Left kidney (tissue), 8 donors: ENCODE measurements at places on chromosomes 7 and 10.

- DNase-seq = no peak
Observed at GRCh38 chr10:125720002-125720382, 483 bp downstream of the EDRF1 start.

DNA sequence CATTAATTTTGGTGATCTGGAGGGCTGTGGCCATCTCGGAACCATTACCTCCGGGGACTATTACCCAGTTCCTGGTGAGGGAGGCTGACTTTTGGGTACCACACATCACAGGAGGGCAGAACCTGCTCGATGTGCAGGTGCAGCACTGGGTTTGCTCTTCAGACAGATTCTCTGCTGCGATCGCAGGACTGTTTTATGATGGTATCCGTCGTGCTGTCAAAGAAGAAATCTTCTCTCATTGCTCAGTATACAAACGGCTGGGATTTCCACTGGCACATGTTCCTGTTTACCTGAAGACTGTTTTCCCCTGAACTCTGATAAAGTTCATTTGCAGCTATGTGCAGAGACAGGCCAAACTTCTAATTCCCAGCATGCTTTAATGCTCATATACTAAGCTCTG is 27.2 kb upstream of the SHH start:
- DNase-seq = no peak

GRCh38 chr10:111148025-111148424 is 71.2 kb downstream of the ADRA2A start:
- DNase-seq = no peak

DNA sequence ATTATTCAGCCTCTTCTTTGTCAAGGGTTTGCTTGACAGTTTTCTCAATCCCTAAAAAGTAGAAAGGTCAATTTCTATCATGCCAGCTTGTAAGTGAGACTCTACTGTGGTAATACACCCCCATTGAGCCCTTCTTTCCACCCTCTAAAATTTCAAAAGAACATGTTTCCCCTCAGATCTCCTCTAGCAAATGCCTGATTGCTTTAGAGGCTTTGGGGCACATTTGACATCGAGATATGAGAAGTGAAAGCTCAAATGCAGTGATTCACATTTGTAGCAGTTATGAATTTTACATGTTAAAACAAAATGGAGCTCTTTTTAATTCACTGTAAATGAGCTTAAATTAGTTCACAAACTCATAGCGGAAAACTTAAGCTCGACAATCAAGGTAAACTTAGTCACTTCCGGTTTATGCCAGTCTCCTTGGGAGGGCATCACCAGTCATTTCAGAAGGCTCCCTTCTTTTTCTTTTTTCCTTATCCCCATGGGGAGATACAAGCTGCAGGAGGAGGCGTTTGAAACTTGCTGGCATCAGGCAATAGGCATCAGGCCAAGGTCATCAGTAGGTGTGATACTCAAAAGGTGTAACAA is 55.3 kb upstream of the ADO start:
- no peak for DNase-seq

DNA sequence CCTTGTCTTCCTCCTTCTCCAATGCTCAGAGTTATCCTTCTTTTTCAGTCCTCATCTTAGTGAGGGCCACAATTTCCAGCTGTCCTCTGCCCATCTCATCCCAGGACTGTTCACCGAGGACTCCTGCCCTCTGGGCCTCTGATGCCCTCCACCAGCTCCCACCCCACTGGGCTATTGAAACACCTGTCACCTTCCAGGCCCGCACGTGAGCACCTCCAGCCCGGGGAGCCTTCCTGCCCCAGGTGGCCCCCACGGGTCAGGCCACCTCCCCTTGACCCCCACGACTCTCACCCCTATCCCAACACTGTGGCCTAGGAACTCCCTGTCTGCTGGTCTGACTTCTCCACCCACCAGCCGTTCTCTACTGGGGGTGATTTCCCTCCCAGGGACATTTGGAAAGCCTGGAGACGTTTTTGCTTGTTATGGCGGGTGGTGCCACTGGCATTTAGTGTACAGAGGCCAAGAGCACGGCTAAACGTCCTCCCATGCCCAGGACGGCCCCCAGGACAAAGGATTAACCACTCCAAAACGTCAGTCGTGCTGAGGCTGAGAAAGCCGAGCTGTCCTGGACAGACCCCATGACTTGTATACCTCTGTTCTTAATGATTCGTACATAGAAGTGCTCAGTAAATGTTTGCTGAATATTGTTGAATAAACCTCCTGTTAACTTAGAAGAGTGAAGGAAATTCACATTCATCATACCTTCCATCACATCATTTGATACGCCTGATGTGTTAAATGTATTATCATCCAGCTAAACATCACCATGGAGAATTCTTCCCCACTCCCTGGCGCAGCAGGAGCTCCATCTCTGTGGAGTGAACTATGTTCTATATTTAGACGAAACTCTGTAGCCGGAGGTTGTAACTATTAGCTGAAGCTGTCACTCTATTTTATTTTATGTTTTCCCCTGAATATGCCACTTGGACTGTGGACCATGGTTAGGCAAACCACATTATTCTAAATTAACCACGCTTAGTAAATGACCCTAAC is 270.1 kb upstream of the SHH start:
- no peak for DNase-seq

DNA sequence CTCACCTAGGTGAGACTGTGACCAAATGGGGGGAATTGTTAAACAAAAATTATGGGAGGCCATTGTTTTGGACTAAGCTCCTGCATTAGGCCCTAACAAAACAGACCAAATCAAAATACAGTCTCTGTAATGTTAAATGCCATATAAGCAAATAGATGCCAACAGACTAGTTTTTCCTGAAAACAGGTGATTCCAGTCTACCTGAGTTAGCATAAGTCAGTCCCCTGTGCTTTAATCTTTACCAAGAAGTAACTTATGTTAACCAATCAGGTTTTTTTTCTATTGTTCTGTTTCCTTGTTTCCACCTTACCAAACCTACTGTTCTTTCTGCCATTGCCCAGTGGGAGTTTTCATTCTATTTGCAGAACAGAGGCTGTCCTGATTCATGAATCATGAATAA is 48.0 kb downstream of the PDZD8 start:
- DNase-seq = no peak

DNA sequence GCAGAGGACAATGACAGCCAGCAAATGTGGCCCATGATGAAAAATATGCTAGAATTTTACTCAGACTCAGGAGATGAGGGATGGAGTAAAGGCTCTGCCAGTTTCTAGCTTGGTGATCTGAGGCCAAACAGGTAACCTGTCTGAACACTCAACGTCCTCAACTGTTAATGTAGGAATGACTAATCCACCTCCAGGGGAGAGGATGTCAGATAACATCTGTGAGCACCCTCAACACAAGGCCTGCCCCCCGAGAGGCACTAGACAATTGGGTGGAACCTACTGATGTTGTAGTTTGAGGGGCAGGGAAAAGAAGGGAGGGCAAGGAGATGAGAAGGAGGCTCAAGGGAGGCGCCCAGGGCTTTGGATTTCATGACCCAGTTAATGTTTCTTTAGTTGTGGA is 445.1 kb downstream of the PLXNA4 start:
- DNase-seq = no peak

- no peak for DNase-seq
Observed at GRCh38 chr7:139339025-139339424, 2.1 kb upstream of the FMC1 start.

- peak; percentile 35 for DNase-seq
Observed at GRCh38 chr7:130063036-130063435, 7.3 kb upstream of the KLHDC10 start.

DNA sequence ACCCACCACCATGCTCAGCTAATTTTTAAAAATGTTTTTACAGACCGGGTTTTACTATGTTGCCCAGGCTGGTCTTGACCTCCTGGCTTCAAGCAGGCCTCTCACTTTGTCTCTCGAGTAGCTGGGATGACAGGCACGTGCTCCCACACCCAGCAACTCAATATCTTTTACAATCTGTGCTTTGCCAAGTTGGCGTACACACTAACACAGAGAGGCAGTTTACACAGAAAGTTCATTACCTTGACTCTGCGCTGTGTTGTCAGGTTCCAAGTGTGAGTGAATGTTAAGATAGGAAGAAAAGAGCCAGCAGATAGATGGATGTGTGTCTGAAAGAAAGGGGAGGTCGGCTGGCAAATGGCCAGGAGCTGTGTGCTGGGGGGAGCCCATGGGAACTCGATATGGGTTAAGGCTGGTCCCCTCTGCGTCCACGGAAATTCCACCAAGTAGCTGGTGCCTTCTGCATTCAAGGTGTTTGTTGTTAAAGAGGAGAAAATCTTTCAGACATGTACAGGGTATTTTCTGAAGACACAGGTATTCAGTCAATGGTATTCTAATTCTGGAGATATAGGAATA is 299.8 kb downstream of the CAMK1D start:
- DNase-seq = no peak
